Glutamatergic neuron (in vitro differentiated cells): ENCODE measurements at places on chromosomes 1 and 21.

GRCh38 chr21:37452227-37452626 is 85.7 kb downstream of the DYRK1A start:
- DNase-seq = no peak

DNA sequence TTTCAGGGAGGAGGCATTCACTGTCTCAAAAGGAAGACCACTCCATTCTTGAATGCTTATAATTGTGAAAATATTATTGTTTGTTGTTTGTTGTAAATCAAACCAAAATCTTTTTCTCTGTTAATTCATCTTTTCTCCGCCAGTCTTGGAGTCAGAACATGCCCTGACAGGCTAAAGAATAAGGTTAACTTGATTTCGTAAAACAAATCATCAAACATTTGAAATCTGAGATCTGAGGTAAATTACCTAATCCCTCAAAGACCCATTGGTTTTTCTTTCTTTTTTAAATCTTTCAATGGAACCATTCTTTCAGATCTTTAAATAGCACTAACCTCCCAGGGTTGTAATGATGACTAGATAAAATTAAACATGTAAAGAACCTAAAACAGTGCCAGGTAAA is 430.1 kb upstream of the PTBP2 start:
- no peak for DNase-seq

- DNase-seq = no peak
These were observed 579.9 kb upstream of the B3GALT2 start for GRCh38 chr1:193766329-193766728.

- no peak for DNase-seq
These were observed 126.0 kb downstream of the NR5A2 start for GRCh38 chr1:200153277-200154055.
